ENCODE measurements at places on chromosomes 7 and 10. TPM values are rescaled to one million over a fixed set of nuclear protein-coding genes. Genes with fewer than 3 reads are reported as not detected.

The STAG3 gene
- 0.69 TPM for total RNA-seq

The NRG3 gene
- total RNA-seq, result 26.3 TPM

The SVOPL gene
- total RNA-seq, result 3.0 TPM

The ADGRA1 gene
- total RNA-seq, result 12.0 TPM

Data from diencephalon (tissue), 1 donor.